ENCODE measurements at places on chromosomes 12 and 14.

DNA sequence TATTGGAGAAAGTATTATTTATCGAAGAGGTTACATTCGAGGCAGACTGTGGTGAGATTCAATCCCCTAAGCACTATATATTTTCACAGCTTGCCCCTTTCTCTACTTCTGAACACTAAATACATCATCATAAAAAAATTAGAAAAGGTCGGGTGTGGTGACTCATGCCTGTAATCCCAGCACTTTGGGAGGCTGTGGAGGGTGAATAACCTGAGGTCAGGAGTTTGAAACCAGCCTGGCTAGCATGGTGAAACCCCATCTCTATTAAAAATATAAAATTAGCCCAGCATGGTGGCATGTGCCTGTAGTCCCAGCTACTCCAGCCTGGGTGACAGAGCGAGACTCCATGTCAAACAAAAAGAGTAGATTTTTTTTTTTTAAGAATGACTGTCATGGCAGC is 70.6 kb upstream of the MYF6 start:
- no peak for DNase-seq

DNA sequence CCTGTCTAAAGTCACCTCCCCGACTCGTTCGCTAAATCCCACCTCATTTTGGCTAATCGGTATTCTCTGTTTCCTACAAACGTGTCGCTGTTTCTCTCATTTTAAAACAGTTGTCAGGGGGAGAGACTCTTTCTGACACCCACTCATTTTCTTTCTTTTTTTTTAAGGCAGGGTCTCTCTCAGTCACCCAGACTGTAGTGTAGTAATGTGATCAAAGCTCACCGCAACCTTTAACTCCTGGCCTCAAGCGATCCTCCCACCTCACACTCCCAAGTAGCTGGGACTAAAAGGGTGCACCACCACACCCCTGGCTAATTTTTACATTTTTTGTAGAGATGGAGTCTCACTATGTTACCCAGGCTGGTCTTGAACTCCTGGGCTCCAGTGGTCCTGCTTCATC is 19.1 kb downstream of the WDR20 start:
- DNase-seq, result no peak

GRCh38 chr12:68489273-68489672 is 121.4 kb upstream of the RAP1B start:
- no peak for DNase-seq

DNA sequence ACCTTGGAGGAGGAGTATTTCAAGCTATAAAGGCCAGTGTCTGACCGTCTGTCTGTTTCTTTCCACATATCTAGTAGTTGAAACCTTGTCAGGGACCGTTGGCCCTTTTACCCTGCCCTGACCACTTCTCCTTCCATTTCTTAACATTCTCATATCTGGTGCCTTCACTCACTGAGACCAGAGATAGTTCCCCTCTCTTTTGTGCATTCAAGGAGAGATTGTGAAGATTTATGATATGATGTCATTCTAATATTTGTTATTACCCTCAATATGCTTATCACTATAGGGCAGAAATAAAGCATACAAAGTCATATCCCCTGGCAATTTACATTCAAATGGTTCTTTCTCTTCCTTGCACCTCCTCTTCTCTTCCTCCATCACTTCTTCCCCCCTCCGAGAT is 83.3 kb downstream of the PLXNC1 start:
- DNase-seq, result no peak

- DNase-seq, result no peak
Observed at GRCh38 chr12:122024132-122024785, 2.6 kb downstream of the BCL7A start.

GRCh38 chr14:79836577-79836976 is 374.7 kb downstream of the DIO2 start:
- DNase-seq, result no peak

- DNase-seq, result no peak
Observed at GRCh38 chr12:72074065-72074464, 135.4 kb downstream of the TPH2 start.

- no peak for DNase-seq
Observed at GRCh38 chr12:87234898-87235297, 794.3 kb downstream of the C12orf50 start.

DNA sequence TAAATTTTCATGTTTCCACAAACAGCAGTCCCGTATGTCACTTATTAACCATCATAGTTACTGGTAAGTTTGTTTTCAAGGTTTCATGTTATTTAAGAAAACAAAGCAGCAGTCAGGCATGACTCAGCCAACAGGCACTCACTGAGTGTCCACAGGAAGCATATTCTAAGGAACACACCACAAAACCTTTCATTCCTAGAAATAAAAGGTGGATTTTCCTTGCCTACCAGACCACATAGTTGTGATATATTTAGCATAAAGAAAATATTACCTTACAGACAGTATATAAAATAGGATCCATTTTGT is 143.3 kb upstream of the AVPR1A start:
- no peak for DNase-seq

DNA sequence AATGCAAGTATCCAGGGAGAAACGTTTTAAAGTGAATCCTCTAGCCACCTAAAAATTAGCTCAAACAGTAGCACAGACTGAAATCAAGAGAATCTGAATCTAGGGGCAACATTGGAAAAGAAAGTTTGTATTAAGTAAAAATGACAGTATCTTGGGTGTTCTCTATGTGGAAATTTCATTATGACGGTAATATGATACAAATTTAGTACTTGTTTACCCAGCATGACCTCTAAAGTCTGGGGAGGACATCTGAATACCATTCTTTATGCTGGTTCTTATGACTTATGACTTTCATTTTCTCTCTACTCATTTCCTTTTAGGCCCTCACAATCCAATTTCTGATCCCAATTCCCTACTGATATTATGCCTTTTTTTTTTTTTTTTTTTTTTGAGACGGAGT is 14.0 kb downstream of the GTSF1 start:
- DNase-seq, result no peak

DNA sequence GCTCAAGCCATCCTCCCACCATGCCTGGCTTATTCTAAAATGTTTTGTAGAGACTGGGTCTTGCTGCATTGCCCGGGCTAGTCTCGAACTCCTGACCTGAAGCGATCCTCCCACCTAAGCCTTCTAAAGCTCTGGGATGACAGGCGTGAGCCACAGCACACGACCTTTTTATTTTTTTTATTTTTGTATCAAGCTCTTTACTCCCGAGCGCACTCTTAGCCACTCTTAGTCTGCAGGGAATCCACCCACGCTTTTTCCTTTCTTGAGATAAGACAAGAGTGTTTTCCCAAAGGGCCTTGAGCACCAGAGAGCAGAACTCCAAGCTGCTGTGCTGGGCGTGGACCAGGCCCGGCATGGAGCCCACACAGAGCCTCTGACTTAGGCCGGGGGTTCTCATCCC is 23.4 kb downstream of the MAP1LC3B2 start:
- DNase-seq, result no peak

- peak; percentile 92 for DNase-seq
Observed at GRCh38 chr12:51393676-51394545, 2.7 kb upstream of the GALNT6 start.

- peak; percentile 63 for DNase-seq
Observed at GRCh38 chr12:116236148-116236731, 41.3 kb downstream of the MED13L start.

DNA sequence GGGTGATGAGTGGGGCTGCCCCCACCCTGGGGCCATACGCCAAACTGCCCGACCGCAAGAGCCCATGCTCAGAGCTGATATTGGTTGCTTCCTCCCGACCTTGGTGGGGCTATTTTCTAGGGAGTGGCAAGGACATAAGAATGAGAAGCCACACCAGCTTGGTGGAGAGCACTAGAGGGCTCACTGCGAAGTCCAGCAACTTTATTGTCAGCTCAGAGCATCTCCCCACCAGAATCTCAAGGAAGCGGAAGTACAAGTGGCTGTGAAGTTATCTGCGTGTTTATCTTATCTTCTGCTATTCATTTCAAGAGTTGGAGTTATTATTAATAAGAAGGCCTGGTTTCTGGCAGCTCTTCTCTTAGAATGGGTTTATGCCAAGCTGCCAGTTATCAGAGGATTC is 4.9 kb upstream of the PLXNC1 start:
- no peak for DNase-seq

- DNase-seq, result no peak
Observed at GRCh38 chr14:105014631-105015030, 6.3 kb downstream of the CDCA4 start.

- no peak for DNase-seq
Observed at GRCh38 chr14:38186216-38186615, 21.5 kb upstream of the SSTR1 start.

DNA sequence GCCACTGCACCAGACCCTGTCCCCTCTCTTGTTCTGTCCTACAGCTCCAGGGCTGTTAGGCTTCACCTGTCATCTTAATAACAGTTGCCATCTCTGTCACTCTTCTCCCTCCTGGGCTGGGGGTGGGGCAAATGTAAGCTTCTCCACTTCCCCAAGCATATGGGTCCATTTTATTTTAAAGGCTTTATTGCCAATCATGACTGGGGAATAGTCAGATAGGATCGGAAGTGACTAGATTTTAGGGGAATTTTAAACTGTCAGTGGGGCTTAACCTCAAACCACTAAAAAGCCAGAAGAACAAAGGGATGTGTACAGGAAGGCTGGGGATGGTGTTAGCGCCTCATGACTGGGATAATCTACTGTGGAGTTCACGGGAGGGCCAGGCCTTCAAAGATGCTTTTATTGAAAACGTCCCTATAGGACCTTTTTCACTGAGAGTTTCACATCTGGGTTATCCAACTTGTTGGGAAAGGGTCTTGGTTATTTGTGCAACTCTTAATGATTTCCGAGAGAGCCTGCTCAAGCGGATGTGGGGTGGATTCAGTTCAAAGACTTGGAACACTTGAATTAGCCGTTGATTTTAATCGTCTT is 41.6 kb downstream of the CHST11 start:
- DNase-seq, result no peak

DNA sequence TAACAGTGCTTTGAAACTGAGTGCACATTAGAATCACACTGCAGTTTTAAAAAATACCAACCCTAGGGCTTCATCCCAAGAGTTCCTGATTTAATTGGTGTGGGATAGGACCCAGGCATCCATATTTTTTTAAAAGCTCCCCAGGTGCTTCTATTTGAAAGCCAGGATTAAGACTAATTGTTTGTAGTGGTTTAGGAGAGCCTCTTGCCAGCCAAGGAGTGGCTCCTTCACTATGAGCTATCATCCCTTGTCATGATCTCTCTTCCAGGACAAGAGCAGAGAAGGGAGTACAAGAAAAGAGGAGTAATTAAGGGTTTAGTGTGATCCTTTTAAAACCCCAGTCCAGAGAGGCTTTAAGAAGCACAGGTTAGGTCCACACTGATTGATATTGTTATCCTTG is 178.0 kb downstream of the CAND1 start:
- DNase-seq, result no peak

- no peak for DNase-seq
Observed at GRCh38 chr12:106211973-106212372, 35.8 kb downstream of the CKAP4 start.

DNA sequence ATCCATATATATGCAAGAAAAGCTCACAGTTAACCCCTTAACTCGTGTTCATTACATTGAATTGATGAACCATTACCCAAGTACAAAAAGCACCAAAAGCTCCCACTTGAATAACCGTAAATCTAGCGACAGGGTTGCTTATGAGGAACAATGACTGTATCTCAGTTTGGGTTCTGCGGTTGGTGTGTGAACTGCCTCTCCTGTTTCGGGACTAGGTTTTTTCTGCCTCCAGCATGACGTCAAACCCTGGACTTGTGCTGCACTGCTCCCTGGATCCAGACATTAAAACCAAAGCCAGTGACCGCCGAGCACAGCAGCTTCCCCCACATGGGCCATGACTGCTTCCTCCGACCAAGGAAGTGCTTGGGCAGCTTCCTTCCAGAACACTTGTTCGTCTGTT is 77.7 kb downstream of the SETD3 start:
- no peak for DNase-seq

- DNase-seq, result no peak
Observed at GRCh38 chr12:26680727-26681455, 152.1 kb downstream of the ITPR2 start.

DNA sequence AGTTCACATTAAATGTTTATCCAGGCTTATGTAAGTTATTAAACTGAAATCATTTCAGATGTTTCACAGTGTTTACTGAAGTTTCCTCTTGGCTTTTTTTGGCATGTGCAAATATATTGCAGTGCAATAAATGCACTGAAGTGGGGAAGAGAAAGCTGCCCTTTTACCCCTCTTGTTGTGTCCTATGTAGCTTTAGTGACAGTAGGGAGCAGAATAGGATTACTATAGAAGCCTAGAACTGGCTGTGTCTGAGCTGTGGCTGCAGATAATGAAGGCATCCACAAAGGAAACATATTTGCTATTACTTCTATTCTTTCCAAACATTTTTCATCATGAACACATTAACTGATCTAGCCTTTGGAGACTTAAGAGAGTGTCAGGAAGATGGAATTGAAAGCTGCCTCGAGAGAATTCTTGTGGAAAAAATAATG is 24.1 kb upstream of the CNTN1 start:
- DNase-seq, result no peak

All from suppressor macrophage (primary cell).